Mesangial cell (primary cell): ENCODE measurements at places on chromosomes 7 and 10. TPM values are rescaled to one million over a fixed set of nuclear protein-coding genes. Genes with fewer than 3 reads are reported as not detected.

NUTM2A gene
- 0.49 and 0.76 TPM in 2 replicates for total RNA-seq

ZMYND11 gene
- total RNA-seq = 21.7 and 26.6 TPM in 2 replicates

LRRN3 gene
- 0.33 and 1.9 TPM in 2 replicates for total RNA-seq

CYP2C8 gene
- not detected in 2 replicates for total RNA-seq

RNF148 gene
- not detected in 2 replicates for total RNA-seq
